Motor neuron (in vitro differentiated cells): ENCODE measurements at places on chromosomes 1 and 21. TPM values are rescaled to one million over a fixed set of nuclear protein-coding genes. Genes with fewer than 3 reads are reported as not detected.

Gene TNFSF4
- 0.50 and 0.63 TPM in 2 replicates for total RNA-seq

Gene PLXNA2
- 25.5 and 32.2 TPM in 2 replicates for total RNA-seq

DNA sequence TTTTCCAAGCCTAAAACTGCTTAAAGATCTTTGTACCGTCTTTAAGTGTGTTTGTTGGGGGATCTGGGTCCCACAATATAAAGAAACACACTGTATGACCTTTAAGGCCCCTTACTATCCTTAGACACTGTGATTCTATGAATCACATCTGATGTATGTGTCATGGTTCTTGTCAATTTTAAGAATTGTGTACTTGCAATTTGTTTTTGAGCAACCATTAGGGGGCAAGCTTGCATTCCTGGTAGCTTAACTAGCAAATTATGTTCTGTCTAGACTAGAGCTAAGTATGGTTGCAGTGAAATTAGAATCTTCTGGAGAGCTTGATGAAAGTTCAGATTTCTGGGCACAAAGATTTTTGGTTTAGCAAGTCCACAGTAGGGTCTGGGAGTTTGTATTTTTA is 219.5 kb downstream of the TPR start:
- peak; percentile 94 for ATAC-seq

Gene SPOCD1
- 0.27 and 0.36 TPM in 2 replicates for total RNA-seq

Gene WNT9A
- 0.82 and 1.1 TPM in 2 replicates for total RNA-seq

- ATAC-seq: no peak
Measured at GRCh38 chr1:235831148-235831547, 35.6 kb downstream of the LYST start.

DNA sequence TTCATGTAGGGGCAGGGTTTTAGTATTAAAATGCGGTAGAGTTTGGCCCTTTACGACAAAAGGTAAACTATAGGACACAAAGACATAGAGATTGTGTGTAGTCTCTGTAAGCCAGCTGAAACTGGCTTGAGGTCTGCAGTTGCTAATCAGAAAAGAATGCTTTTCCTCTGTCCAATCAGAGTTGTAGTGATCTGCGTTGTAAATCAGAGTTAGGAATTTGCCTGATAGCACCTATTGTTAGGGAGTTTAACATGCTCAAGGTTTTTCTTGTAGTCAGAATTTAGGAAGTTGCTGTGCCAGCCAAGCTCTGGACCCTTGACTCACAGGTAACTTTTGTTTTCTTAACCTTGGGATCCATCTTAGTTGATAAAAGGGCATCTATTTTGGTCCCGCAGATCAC is 61.2 kb upstream of the VTCN1 start:
- ATAC-seq: no peak

- no peak for ATAC-seq
Measured at GRCh38 chr1:117686907-117687306, 81.1 kb downstream of the TENT5C start.

DNA sequence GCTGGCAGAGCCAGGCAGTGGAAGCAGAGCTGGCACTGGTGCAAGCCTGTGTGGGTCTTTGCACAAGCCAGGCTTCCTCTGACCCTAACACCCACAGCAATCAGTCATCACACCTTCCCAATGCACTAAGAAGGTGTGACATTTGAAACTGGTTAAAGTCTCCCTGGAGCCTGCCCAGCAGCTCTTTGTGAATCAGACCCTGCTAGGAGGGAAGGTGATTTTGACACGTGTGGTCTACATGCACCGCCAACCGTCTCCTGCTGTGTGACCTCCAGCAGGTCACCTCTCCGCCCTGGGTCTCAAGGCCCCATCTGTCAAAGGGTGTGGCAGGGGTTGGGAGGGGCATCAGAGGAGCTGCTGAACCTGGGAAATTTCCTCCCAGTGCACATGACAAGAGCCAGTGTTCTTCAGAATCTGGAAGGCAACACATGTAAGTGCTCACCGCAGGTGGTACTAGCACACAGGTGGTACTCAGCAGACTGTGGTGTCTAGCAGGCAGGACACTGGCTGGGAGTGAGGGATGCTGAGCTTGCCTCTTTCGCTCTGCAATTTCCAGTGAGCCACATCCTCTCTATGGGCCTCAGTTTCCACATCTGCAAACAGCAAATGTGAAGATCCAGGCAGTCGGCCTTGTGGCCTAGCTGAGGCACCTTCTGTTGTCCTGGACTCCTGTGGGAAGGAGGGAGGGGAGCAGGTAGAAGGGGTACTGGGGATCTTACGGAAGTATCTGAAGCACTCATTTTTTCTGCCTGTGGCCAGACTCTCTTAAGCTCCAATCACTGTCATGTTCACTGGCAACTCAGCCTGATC is 123.2 kb downstream of the DMRTB1 start:
- ATAC-seq: no peak

DNA sequence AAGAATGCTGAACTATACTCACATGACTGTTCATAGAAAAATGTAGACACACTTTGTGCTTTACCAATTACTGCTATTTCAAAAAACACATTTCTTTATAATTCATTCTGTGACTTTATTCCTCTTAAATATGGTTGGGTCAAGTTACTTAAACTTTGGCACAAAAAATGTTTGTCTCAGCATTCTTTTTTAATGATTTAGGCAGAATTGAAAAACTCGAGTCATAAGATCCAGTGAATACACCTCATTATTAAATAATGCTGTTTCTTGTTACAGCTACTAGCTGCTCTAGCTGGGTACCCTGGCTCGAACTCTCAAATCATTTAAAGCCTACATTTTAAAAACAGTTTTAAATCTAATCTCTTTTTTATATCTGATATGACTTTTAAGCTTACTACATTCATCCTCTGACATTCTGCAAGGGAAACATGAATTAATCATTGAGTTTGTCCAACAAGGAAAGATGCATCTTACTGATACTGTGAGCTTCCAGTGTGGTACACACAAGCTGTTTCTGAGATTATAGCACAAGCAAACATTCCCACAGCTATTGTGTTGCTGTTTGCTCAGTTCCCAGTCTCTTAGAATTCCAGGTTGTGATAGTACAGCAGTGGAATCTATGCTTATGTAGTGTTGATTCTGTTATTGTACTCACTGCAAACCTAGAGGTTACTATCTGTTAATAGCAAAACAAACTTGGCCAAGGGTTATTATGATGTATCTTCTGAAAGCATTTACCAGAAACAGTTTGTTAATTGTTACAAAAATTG is 746.5 kb downstream of the USP25 start:
- no peak for ATAC-seq

Gene REN
- 0.16 TPM in 1 of 2 replicates, not detected in the other for total RNA-seq

GRCh38 chr1:20373764-20374163 is 83.1 kb downstream of the VWA5B1 start:
- ATAC-seq: no peak

Gene AMY1B
- total RNA-seq: not detected in 2 replicates

DNA sequence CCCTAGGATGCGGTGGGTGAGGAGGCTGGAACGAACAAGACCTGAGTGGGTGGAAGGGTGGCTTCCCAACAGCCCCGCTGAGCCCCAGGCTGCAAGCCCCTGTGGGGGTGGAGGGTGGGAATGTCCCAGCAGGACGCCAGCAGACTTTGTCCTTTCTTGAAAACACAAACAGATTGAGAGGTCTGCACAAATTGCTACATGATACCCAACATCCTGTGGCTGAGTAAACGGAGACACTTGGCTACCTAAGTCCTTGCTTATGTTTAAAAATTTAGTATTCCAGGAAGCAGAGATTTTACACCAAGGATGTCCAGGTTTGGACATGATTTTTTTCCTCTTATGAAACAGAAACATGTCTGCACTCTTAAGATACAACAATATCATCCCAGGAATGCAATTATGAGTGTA is 11.8 kb upstream of the F3 start:
- no peak for ATAC-seq

DNA sequence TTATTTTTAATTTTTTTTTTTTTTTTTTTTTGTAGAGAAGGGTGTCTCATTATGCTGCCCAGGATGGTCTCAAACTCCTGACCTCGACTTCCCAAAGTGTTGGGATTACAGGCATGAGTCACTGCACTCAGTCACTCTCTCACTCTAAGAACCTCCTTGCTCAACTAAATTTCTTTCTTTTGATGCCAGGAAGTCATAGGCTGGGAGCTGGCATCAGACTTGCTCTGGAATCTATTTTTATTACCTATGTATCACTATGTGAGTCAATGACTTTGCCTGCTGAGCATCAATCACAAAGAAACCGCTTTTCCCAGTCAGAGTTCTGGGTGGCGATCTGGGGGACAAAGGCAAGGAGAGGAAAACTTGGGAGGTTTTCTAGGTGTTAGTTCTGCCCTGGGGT is 35.5 kb upstream of the PARP1 start:
- ATAC-seq: peak; percentile 74

- ATAC-seq: peak; percentile 75
Measured at GRCh38 chr21:38171723-38172344, 85.0 kb upstream of the KCNJ15 start.

DNA sequence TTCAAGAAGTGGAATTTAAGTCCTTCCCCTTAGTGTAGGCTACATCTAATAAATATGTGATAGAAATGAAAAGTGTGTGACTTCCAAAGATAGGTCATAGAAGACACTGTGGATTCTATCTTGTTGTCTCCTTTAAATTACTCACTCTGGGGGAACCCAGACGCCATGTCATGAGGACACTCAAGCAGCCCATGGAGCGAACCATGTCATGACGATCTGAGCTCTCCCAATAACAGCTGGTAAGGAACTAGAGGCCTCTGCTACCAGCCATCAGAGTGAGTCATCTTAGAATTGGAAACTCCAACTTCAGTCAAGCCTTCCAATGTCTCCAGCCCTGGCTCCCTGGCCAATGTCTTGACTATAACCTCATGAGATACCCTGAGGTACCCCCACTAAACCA is 6.3 kb downstream of the COA7 start:
- no peak for ATAC-seq

- ATAC-seq: no peak
Measured at GRCh38 chr1:97372531-97372930, 548.3 kb downstream of the DPYD start.

Gene PDC
- 0.36 and 1.4 TPM in 2 replicates for total RNA-seq

GRCh38 chr21:35169574-35169973 is 120.5 kb upstream of the RUNX1 start:
- ATAC-seq: no peak

DNA sequence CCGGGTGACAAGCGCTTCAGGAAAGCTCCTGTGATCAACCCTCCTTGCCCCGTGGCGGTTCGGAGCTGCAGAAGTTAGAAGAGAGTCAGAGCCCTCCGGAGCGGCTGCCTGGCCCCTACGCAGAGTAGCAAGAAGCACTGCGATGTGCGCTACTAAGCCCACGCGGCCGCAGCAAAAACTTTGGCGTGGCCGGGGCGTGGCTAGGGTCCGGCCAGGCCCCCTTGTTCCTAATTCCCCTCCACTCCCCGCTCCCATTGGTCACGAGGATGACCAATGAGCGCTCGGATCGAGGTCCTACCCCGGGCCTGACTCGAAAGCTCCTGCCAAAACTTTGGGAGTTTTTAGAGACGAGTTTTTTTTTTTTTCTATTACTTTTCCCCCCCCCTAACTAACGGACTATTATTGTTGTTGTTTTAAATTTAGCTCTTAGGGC is at the start of gene HLX:
HLX (plus strand) TSS at position 368 of the 433 bp plus-strand sequence. CDS start 415 bp downstream, outside the sequence.
- peak; percentile 84 for ATAC-seq

GRCh38 chr21:43885721-43886120 is 20.7 kb downstream of the AGPAT3 start:
- no peak for ATAC-seq

Gene LEFTY1
- total RNA-seq: 0.21 and 0.82 TPM in 2 replicates

- ATAC-seq: peak; percentile 53
Measured at GRCh38 chr1:100866041-100866900, 28.4 kb downstream of the EXTL2 start.

- peak; percentile 35 for ATAC-seq
Measured at GRCh38 chr1:160354388-160354985, 11.3 kb downstream of the NCSTN start.

- no peak for ATAC-seq
Measured at GRCh38 chr1:24052220-24052619, 59.7 kb downstream of the MYOM3 start.

DNA sequence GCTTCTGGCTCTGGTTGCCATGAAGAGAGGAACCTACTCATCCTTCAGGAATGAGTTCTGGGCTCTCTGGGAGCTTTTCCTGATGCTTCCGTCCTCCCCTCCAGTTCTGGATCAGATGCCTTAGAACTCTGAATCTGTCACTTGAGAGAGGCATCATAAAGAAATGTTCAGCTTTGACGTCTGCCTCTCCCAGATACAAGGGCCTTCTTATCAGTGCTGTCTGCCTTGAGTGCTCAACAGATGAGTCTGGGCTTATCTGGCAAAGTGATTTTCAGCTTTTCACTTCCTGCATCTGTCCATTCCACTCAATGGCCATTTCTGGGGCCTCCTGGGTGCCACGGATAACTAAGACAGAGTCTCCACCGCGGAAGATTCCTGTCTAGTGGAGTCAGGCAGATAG is 12.3 kb upstream of the OTUD3 start:
- no peak for ATAC-seq

DNA sequence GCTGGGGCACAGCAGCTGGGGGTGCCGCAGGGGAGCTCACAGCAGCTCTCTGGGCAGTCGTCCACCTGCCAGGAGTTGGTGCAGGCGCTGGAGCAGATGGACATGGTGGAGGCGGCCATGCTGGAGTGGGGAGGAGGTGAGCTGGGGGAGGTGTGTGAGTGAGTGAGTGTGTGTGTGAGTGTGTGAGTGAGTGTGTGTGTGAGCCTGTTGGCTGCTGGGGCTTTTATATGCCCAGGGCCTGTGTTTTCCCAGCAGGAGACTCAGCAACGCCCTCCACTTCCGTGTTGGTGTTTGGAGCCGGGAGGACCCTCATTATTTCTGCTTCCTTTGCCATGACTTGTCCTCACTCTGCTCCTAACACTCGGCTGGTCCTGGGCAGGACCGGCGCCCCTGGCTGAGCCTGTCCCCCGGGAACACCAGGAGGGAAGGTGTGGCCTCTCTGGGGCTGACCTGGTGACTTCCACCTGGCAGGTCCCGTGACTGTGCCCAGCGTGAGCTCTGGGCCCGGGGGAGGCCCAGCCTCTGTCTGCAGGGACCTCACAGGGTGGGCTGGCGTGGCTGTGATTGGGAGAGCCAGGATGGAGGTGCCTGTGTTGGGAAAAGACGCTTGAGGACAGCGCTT is at the start of gene KRTAP10-2:
KRTAP10-2 (minus strand) TSS at position 166 of the 622 bp plus-strand sequence; CDS start at position 119, 47 bp downstream.
- ATAC-seq: peak; percentile 64

DNA sequence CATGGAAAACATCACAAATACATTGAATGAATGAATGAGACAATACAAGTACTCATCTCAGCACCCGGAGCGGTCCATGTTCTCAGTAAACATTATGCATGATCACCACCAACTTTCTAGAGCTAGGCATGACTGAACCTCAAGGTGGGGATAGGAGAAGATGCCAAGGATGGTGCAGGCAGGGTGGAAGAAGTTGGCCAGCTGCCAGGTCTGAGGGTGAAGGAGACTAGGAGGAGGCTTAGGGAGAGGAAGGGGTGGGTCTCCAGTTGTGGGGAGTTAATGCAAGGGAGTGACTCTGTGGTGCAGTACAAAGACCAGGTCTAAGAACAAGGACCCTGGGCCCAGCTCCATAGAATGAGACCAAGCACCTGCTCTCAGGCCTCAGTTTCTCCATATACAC is 91.7 kb downstream of the MATN1 start:
- ATAC-seq: no peak

Gene PEAR1
- 2.3 TPM in 1 of 2 replicates, not detected in the other for total RNA-seq

Gene F13B
- 0.22 TPM in 1 of 2 replicates, not detected in the other for total RNA-seq
